Stimulated activated CD4-positive, alpha-beta T cell treated with anti-CD3 and anti-CD28 coated beads, TNF-alpha, amount 100 ng/mL, for 48 hours (primary cell): ENCODE measurements at places on chromosomes 1 and 21.

GRCh38 chr1:24322470-24323177, 3.5 kb downstream of the GRHL3 start:
- no peak for DNase-seq

DNA sequence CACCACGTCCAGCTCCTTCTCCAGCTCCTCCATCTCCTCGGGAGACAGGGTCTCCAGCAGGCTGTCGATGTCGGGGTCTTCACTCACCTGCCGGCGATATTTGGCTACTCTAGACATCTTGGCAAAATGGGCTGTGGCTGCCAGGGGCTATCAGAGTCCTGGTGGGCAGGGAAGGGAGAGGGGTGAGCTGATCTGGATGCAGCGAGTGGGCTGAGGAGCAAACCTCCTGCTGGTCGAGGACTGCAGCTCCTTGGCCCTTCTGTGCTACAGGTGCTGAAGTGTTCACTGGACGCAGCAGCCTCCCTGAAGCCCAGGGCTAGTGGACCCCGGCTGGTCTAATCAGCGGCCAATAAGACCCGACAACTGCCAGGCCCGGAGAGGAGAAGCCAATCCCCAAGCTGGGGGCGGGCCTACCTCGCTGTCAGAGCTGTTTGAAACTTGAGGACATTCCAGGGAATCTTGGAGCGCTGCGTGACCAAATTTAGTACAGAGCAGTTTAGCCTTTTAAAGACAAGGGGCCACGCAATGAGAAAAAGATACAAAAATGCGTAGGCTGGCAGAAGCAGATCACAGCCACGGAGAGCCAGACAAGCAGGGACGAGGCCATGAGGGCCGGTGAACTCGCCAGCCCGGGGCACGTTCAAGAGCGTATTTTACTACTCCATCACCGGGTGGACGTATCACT, at the start of gene LMOD1:
LMOD1 (minus strand) TSS at position 325 of the 685 bp plus-strand sequence; CDS start at position 117, 208 bp downstream.
- no peak for DNase-seq

GRCh38 chr1:34627465-34628240, 127.2 kb upstream of the GJB5 start:
- DNase-seq = no peak

- no peak for DNase-seq
These were observed 261 bp upstream of the CCDC24 start for GRCh38 chr1:43991200-43991475.

GRCh38 chr1:3984586-3984985, 84.5 kb upstream of the C1orf174 start:
- DNase-seq = no peak

GRCh38 chr21:32947736-32948135, 78.0 kb upstream of the OLIG2 start:
- DNase-seq = no peak

DNA sequence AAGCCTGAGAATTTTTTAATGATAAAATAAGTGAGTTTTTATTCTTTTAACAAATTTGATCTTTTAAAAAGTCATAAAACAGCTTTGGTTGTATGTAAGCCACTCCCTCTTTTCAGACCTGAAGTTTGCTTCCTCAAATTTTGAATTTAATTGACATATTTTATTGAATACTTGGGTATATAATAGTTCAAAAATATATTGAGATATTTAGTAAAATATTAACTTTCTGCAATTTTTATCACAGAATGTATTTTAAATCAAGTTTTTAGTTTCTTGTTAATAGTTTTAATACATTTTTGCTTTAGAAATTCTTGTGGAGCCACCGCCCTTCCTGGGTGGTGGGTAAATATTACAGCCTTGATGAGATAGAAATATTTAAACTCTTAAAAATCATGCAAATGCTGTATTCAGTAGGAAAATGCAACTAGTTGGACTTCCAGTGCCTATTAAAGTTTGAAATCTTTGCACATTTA, 867 bp downstream of the PTPRC start:
- no peak for DNase-seq

GRCh38 chr1:246641394-246641793, 75.1 kb downstream of the CNST start:
- DNase-seq = no peak

DNA sequence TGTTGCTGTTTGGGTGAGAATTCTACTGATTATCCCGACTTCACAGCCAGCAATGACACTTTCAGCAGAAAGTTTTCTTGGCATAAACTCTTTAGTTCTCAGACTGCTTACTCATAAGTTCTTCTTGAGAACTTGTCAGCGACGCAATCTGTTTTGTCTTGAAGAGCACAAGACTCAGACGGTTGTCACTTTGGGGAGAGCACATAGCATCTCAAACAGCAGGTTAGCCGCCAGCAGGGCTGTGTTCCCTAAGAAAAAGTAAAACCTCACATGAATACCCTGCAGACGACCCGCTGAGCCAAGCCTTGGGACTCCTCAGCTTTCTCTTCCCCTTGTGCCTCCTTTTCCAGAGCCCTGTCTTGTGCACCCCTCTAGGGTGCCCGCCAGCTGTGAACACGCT, 11.4 kb downstream of the AGMAT start:
- no peak for DNase-seq

- no peak for DNase-seq
These were observed 523.4 kb downstream of the PTBP2 start for GRCh38 chr1:97245026-97245425.

DNA sequence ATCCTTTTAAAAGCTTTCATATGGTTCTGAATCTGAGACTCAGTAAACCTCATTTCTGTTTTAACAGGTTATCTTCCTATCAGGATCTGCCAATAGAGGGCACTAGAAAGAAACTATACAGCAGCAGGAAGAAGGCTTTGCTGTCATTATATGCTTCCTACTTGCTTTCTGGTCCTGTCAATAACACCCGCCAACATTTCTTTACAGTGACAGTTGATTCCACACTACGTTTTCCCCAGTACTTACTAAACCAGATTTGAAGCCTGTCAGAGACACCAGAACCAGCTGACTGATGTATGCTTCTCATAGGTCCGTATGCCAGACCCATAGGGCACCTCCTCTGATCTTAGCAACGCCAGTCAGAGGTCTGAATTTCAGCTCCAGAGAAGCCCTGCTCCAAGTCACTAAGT, 341.0 kb upstream of the NEGR1 start:
- DNase-seq = no peak

GRCh38 chr1:199866210-199866617, 161.3 kb upstream of the NR5A2 start:
- no peak for DNase-seq

DNA sequence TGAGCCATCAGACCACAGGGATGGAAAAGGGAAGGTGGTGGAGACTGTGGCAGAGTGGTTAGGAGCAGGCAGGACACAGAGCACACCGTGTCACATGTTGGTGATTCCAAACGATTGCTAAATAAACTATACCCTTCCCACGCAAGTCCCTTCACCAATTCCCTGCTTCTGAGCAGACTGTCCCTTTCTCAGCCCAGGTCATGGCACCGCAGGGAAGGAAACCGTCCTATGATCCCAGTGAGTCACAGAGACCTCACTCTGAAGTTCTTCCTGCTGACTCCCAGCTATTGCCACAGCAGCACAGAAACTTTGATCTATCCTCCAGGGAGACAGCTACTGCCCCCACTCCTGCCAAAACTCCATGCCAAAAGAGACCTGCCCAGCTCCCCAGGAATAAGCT, 19.2 kb downstream of the RIMS3 start:
- DNase-seq = no peak

- DNase-seq = no peak
These were observed 5.5 kb upstream of the ANKRD35 start for GRCh38 chr1:145891143-145891542.

GRCh38 chr1:156623946-156624813, 5.0 kb downstream of the HAPLN2 start:
- no peak for DNase-seq

- DNase-seq = no peak
These were observed 14.6 kb upstream of the TTC4 start for GRCh38 chr1:54701066-54701465.
